ENCODE measurements at places on chromosomes 12 and 14.

GRCh38 chr14:103881268-103882201 is 34.2 kb upstream of the PPP1R13B start:
- DNase-seq, result no peak

DNA sequence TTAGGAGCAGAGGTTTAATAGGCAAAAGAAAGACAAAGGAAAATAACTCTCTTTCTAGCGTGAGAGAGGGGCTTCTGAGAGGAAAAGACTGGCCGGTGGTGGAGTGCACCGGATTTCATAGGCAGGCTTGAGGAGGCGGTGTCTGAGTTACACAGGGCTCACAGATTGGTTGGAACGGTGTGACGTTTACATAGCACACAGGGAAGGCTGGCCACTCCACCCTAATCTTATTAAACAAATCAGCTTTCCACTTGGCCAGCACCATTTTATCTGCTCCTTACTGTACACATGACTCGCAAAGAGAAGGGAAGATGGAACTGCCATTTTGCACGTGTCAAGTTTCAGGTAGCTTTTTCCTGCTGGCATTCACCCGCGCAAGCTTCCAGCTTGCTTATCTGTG is 587.7 kb downstream of the RPL10L start:
- no peak for DNase-seq

DNA sequence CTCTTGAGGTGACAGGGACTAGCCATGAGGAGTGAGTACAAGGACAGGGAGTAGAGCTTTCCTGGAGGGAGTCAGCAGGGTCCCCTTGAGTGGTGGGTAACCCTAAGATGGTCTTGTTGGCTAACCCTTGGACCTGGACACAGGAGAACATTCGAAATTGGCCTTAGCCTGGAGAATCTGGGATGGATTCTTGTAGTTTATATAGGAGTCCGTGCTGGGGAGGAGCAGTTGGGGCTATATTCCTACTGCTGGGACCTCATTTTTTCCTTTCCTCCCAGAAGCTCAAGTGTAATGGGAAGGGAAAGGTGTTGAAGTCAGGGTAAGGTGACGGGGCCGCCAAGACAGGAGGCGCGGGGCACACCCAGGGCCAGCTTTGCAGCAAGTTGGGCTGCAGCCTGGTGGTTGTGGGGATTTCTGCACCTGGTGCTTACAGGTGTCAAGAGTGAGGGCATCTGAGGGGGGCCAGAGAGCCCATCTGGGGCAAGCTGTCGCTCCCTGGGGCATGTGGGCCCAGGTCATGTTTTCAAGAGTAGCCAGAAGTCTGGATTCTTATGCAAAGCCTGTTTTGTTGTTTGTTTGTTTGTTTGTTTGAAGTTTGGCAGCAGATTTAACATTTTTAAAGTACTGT is 5.1 kb downstream of the BCL7A start:
- DNase-seq, result no peak

- DNase-seq, result no peak
Measured at GRCh38 chr12:122845041-122845864, 10.0 kb downstream of the HIP1R start.

DNA sequence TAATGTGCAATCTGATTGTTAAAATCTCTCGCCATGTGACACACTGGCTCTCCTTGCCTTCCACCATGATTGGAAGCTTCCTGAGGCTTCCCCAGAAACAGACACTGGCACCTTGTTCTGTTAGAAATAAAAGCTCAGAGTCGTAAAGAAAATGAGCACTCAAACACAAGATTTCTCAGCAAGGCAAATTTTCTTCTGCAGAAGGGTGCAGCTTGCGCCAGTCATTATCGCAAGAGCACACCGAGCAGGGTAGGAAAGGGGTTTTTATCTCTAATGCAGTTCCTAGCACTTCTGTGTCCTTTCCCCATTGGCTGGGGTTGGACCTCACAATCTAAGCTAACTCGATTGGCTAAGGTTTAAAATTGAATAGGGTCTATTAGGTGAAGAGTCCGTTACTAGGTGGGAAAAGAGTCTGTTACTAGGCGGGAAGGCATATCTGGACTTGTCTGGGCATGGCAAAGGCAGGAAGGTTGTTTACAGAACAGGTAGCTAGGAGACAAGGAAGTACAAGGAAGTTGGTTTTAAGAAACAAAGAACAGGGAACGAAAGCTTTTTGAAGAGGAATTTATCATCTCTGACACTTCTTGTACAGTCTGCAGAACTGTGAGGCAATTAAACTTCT is 62.6 kb upstream of the BICD1 start:
- no peak for DNase-seq

DNA sequence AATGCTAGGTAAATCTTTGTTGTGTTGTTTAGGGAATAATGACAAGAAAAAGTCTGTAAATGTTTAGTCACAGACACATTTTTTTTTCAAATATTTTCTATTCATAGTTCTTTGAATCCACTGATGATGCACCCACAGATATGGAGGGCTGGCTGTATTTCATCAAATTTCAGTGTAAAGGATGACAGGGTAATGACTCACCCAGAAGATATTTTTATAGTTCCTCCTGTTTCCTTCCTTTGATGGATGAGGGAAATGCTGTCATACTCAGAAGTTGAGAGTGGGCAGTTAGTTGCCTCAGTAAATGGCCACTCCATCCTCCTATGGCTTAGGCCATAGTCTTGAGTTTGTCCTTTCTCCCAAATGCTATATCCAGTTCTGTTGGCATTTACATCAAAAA is 76.9 kb upstream of the REP15 start:
- no peak for DNase-seq

DNA sequence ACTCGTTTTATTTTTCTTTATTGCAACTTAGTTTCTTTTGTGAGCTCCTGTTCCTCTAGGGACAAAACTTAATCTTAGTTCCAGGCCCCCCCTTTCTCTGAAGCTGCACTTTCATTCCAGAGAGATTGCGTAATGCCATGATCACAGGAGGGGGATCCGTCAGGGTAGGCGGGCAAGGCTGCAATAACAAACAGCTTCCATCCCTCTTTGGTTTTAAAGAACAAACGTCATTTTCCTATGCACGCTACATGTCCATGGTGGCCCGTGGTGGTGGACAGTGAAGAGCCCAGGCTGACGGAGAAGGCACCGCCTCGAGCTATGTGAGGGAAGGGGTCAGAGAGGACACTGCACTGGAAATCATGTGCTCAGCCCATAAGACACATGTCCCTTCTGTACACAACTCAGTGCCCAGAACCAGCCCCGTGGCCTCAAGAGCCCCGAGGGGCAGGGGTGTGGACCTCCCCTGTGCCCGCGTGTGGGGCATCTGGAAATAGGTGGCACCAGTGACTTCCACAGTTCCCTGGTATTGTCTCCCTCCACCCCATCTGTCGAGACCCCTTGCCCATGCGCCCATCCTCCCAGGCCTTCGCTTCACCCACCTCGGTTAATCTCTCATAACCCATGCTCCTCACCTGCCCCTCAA is 161.4 kb downstream of the ADGRD1 start:
- DNase-seq, result no peak

DNA sequence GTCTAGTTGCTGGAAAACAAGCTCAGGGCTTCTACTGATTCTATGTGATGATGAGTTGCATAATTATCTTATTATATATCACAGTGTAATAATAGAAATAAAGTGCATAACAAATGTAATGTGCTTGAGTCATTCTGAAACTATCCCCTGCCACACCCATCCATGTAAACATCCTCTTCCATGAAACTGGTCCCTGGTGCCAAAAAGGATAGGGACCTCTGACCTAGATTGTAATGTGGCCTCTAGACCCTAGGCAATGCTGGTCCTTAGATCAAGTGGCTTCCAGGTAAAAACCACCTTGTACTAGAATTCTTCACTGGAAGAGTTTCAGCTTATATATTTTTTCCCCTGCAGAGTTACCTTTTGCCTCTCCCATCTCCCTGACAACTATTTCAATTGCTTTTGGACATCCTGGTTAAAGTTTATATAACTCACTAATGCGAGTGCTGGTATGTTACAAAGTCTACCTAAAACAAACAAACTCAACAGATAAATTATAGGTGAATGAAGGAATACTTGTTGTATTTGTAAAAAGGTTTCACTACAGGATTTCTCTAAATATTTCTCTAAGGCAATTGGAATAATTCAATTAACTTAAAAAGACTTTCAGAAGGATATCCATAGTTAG is 462.5 kb downstream of the NAV3 start:
- DNase-seq, result no peak
